ENCODE measurements at places on chromosomes 1 and 21.

DNA sequence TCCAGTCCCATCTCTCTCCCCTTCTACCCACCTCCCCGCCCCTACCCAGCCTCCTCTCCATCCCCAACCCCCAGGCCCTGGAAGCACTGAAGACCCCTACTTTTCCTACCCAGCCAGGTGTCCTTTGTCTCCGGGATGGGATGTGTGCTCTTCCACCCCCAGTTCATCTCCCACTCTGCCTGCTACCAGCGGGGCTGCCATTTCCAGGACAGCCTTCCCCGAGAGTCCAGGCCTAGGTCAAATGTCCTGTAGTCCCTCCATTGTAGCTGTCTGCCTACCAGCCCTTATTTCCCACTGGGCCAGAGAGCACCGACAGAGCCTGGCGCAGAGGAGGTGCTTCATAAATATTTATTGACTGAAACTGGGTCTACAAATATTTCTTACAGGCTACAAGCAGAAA is 72.0 kb upstream of the TLR5 start:
- DNase-seq = no peak

DNA sequence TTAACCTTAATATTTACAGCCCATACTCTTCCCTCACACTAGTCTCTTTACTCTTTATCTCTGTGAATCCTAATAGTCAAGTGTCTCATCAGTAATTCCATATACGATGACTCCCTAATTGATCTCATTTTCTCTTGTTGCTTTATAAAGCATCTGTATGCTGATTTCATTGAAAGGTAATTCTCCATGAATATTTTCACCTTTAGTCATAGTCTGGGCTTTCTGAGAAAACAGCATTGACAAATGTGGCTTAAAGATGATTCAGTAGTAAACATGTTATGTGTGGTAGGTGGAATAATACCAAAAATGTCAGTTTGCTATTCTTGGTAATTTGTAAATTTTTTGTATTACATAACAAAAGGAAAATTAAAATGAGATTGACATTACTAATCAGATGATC is 1176.5 kb downstream of the NCAM2 start:
- no peak for DNase-seq

GRCh38 chr1:20355828-20356735 is 65.4 kb downstream of the VWA5B1 start:
- no peak for DNase-seq

DNA sequence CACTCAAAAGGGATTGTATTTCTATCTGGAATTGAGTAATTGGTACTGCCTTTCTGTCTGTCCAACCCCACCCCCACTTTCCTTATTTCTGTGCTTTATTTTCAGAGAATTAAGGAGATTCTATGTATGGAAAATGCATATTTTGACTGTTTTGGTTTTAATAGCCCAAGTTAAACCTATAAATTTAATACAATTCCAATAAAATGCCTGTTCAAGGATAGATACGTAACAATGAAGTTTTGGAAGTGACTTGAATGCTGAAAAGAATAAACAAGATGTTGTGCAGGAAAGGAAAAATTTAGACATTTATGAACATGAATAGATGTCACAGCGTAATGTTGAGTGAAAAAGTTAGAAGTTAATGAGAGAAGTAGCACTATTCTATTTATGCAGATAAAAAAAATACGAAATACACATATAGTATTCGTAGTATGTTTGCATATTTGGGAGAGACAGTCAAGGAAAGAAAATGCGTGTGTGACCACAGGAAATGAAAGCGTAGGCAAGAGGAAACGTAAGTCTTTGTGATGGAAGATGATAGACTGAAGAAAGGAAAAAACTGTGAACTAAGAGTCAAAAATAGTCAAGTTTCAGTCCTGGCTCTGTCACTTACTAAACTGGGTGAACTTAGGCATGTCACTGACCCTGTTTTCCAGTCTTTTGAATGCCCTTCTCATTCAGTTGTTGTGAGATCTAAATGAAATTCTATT is 62.1 kb downstream of the MEF2D start:
- DNase-seq = no peak

GRCh38 chr1:119815928-119816327 is 4.7 kb upstream of the REG4 start:
- DNase-seq = no peak

GRCh38 chr21:38297194-38297631 is 40.4 kb downstream of the KCNJ15 start:
- DNase-seq = no peak

GRCh38 chr1:53551428-53551995 is 92.3 kb downstream of the DMRTB1 start:
- DNase-seq = no peak

- DNase-seq = no peak
Observed at GRCh38 chr1:67863637-67864036, 30.4 kb upstream of the GNG12 start.

DNA sequence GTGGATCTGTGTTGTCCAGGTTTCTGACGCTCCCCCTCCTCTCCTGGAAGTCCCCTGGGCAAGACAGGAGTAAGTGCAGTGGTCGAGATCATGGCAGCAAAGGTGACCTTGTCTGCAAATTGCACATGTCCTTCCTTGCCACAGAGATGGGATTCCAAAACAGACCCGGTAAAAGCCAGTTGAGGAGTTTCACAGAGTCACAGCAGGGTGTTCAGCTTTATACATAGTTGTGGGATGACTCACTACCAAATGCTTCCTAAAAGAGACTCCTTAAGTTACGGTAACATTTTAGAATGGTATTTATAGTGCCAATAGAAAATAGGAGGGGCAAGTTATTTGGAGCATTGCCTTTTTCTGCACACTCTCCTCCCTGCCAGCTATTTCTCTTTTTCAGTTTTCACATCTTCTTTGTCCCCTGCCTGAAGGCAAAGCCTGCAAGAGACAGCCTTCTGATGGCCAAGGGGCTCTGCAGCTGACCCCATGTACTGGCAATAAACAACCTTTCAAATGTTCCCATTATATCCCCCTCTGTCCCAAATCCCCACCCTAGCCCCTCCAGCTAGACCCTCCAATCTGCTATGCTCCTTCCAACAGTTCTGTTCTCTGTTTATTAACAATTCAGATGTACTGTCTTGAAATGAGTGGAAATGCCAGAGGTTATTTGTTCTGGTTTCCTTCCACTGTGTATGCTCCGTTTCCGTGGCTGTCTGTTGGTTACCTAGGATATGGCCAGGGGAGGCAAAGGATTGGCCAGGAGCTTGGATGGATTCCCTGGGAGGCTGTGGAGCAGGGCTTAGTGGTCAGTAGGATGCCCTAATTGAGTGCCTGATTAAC is 115.0 kb downstream of the TGFB2 start:
- no peak for DNase-seq

- no peak for DNase-seq
Observed at GRCh38 chr1:217586586-217586985, 44.3 kb downstream of the GPATCH2 start.

DNA sequence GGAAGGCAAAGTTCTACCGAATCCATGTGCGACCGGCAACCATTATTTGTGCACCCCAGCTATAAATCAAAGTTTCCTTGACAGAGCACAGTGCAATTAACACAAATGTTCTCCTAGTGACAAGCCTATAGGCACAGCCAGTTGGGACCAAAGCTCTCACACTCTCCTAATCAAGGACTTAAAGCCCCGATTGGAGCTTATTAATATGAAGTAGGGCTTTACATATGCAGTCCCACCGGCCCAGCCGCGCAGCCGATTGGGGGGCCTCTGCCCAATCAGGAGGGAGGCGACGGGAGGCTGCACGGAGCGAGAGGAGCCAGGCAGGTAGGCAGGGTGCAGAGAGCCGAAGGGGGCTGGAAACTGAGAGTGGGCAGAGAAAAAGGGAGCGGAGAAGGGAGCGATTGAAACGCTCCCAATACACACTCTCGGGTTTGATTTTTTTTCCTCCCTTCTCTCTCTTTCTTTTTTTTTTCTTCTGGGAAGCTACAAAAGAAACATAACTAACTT is at the start of gene ESRRG:
ESRRG (minus strand) TSS at position 156 of the 507 bp plus-strand sequence; CDS start at position 26, 130 bp downstream.
- DNase-seq = no peak

GRCh38 chr1:223364685-223365382 is 858 bp upstream of the SUSD4 start:
- no peak for DNase-seq

DNA sequence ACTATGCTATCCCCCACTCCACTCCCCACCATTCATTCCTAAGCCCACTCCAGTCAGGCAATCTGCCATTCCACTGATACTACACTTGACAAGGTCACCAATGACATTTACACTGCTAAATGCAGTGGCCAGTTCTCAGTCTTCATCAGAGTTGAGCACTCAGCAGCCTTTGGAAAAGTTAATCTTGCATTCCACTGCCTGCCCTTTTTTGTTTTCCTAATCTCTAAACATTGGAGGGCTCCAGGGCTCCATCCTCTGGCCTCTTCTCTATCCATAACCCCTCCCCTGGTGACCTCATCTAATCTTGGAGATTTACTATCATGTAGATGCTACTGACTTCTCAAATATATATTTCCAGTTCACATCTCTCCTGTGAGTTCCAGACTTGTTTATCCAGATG is 70.9 kb upstream of the S1PR1 start:
- no peak for DNase-seq

DNA sequence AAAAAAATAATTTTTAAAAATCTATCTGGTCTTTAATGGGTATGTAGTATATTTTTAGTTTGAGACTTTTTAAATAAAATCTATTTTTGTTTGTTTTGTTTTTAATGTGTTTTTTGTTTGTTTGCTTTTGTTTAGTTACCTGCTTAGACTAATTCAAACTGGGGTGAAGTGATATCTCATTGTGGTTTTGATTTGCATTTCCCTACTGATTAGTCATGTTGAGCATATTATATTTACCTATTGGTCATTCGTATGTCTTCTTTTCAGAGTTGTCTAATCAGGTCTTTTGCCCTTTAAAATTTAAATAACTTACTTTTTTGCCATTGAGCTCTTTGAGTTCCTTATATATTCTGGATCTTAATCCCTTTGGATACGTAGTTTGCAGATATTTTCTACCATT is 20.3 kb downstream of the CD1B start:
- no peak for DNase-seq

DNA sequence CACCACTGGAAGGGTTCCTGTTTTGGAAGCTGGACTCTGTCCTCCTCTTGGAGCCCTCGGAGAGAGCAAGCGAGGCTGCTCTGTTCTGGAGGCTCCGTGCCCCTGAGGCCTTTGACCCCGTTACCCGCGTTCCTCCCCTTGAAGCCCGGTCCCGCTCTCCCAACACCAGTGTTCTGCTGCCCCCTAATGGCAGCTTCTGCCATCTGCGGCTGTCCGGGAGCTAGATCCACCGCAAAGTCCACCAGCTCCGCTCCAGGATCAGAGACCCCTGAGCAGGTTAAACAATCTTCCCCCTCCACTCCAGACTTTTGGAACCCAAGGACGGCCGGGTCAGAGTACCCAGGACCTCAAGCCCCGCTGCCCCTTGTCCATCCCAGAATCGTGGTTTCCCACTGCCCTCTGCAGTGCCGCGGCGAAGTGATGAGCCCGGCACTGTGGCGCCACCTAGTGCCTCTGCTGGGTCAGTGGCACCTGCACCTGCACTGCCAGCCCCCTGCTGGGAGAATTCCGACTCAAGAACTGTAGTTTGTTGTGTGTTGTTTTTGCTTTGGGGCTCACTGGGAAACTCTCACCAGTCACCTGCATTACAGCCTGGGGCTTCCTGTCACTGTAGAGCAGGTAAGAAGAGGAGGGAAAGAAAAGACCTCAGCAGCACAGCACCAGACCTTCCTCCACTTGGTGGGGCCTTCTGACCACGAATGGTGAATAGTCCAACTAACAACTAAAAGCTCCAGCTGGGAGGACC is 63.5 kb upstream of the NFASC start:
- DNase-seq = peak; percentile 61

DNA sequence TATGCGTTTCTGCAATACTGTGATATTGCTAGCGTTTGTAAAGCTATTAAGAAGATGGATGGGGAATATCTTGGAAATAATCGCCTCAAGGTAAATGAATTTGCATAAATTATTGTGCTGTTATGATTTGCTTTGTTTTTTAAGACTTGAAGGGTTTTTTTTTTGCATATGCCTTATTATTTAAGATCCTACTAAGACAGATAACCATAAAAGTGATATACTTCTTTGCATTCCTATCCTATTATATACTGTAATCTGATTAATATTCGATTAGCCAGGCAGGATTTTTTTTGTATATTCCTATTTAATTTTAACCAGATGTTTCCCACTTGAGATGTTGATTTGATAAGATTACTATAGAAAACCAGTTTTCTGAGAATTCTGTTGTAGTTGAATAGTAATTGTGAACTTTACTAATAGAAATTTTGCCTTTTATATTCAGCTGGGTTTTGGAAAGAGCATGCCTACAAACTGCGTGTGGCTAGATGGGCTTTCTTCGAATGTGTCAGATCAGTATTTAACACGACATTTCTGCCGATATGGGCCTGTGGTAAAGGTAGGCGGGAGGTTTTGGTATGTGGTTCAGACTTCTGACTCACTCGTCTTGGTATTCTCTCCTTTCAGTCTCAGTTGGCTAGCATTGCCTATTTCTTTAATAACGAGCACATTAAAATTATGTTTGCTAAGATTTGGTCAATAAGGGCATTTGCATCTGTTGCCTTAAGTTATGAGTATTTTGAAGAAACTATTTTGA is 56.8 kb downstream of the ZBTB17 start:
- peak; percentile 17 for DNase-seq

- DNase-seq = no peak
Observed at GRCh38 chr1:223492044-223492443, 98.8 kb downstream of the CCDC185 start.

DNA sequence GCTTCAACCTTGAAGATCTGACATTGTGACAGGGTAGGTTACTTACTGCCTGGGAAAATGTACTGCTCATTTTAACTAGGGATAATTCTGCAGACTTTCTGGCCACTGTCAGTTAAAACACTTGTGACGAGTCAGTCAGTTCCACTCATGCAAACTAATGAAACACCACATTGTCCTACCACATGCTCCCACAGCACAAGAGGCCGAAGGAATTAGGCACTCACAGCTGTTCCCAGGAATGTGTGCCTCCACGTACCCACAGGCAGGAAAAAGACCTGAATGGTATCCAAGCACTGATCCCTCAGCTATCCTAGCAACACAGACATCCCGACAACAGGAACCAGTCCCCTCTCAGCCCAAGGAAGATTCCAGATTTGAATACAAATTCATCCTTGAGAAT is 12.3 kb downstream of the BCAR3 start:
- DNase-seq = no peak

GRCh38 chr1:44526295-44527073 is 121.4 kb downstream of the RNF220 start:
- DNase-seq = no peak

- no peak for DNase-seq
Observed at GRCh38 chr1:210415846-210416448, 87.2 kb downstream of the HHAT start.

GRCh38 chr1:54287176-54287650 is 87.2 kb downstream of the MRPL37 start:
- DNase-seq = peak; percentile 12

GRCh38 chr1:86541859-86542258 is 5.0 kb upstream of the CLCA4 start:
- no peak for DNase-seq

DNA sequence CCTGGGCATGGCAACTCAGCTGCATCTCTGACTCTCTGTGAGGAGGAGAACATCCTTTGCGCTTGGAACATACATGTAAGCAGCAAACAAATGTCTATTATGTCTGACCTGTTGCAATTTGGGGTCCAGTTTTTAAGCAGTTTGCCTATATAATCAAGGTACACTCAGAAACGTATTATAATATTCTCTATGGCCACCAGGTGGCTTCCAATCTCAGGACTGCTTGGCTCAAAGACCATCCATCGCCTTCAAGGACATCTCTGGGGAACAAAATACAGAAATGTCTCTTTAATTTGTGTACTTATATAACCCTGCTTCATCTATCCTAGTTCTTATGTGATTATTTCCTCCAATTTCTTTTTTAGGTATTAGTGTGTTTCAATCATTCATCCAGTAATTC is 227.2 kb downstream of the OLFM3 start:
- no peak for DNase-seq
